ENCODE measurements at places on chromosomes 12 and 14.

GRCh38 chr12:14884458-14884878, 1.2 kb downstream of the MGP start:
- DNase-seq = peak; percentile 58

DNA sequence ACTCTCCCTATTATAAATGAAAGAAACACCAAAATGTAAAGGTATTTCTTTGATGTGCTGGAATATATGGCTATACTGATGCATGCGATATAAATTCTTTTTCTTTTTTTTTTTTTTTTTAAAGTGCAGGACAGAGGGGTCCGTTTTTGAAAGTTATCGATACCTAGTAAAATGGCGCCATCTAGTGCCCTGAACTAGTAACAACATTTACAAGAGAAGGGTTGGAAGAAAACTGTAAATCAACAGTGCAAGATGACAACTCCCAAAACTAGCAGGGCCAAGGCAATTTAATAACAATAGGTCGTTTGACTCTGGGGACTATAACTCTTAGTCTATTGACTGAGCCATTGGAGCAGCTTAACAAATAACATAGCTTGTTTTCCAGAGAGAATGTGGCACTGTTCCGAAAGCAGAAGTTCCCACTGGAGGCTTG, 137.7 kb downstream of the SPTSSA start:
- DNase-seq = peak; percentile 10

DNA sequence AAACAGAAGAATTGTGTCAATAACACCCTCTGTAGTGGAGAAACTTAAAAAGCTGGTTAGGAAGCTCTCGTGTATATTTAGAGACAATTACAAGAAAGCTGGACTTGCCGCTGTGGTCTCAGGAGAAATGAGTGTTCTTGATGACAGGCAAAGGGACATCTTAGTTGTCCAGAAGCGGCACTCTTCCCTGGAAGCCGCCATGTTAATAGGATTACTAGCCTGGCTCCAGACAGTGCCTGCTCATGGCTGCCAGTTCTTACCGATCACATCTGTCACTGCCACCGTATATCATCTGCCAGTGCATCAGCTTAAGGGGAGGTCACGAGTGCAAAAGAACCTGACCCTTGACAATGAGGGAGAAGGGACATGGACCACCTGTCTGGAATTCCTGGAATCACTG, 48.9 kb downstream of the C14orf132 start:
- DNase-seq = no peak

DNA sequence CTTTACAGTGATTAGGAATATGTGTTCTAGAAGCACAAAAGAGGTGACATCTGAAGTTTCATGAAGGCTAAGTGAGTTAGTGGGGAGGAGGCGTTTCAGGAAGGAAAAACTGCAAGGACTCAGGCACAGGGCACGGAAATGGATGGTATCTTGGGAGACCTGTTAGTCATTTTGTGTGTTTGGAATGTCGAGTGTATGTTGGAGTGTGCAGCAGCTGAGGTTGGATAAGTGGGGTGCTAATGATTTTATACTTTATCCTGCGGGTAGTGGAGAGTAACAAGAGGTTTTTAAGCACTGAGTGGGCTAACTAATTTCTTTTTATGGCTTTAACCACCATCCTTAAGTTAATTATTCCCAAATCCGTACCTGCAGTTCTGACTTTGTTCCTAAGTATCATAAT, 571.5 kb upstream of the FBXO33 start:
- DNase-seq = no peak

DNA sequence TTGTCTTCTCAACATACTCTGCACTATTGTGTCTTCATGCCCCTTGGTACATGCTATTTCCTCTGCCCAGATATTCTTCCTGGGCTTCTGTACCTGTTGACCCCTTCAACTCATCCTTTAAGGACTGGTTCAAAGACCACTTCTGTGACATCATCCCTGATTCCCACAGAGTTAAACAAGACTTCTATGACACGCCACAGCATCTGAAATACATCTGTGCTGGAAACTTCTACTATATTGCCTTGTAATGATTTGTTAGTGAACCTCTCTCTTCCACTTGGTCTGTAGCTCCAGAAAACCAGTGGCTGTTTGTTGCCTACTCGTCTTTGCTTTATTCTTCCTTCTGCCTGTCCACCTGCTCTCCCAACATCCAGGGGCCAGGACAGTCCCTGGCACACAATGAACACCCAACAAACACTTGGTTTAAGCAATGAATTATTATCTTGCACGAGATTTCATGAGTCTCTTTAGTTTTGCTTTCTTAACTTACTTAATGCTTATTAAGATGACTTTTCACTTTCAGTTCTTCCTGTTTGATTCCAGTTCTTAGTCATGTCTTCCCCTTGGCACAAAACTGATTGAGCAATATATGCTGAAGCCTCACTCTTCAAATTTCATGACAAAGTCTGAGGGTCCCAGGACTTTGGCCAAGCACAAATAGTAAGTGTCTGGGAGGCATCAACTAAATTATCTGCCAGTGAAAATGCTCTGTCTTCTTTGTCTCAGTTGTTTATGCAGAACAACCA, 485.9 kb downstream of the APAF1 start:
- DNase-seq = no peak

GRCh38 chr14:73234586-73235394, 2.5 kb upstream of the PAPLN start:
- no peak for DNase-seq

- DNase-seq = no peak
Measured at GRCh38 chr14:88060576-88060975, 55.6 kb downstream of the GPR65 start.

GRCh38 chr12:14256121-14256520, 109.4 kb upstream of the ATF7IP start:
- DNase-seq = no peak

DNA sequence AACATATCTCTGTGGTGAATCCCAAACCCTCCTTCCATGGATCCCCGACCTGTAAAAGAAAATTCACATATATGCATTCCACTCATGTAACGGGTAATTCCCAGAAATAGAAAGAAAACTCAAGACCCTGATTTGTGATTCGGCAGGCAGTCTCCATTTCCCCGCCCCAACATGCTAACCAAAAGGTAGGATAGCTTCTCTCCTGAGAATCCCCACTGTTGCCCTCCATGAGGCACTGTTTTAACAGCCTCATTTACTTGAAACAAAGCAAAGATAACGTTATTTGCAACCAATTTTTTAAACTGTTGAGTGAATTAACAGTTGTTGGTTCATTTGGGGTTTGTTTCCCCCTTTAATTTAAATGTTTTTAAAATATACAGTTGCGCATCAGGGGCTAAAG, 774 bp upstream of the SLC2A13 start:
- DNase-seq = no peak

DNA sequence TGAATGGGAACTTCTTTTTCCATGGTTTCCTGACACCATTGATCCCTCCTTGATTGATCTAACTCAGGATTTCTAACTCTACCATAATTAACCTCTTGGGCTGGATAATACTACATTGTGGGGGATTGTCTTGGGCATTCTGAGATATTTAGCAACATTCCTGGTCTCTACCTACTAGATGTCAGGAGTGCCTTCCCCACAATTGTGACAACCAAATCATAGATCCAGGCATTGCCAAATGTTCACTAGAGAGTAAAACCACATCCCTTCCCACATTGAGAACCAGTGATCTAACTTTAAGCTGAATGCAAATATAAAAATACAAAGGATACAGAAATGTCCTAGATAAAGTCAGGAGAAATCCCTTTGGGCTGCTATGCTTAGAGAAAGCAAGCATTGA, 36.9 kb upstream of the CCDC198 start:
- no peak for DNase-seq

GRCh38 chr12:123263196-123263817, 8.3 kb downstream of the CDK2AP1 start:
- DNase-seq = no peak

GRCh38 chr12:102496591-102496990, 16.2 kb upstream of the IGF1 start:
- DNase-seq = no peak

- no peak for DNase-seq
Measured at GRCh38 chr14:76883447-76883846, 57.2 kb downstream of the LRRC74A start.

DNA sequence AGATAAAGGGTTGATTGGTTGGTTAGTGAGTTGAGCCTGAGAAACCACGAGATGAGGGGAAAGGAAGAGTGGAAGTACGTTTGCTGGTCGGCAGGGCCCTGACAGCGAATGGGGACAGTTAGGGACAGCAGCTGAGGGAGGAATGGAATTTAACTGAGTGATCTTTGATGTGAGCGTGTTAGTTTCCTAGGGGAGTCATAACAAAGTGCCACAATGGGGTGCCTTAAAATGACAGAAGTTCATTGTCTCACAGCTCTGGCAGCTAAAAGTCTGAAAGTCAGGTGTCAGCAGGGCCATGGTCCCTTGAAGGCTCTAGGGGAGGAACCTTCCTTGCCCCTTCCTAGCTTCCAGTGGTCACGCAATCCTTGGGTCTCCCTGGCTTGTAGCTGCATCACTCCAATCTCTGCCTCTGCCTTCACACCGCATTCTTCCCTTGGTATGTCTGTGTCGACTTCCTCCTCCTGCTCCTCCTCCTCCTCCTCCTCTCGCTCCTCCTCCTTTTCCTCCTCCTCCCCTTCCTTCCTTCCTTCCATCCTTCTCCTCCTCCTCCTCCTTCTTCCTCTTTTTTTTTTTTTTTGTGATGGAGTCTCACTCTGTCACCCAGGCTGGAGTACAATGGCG, 26.0 kb upstream of the RIN3 start:
- no peak for DNase-seq

- DNase-seq = no peak
Measured at GRCh38 chr12:123061441-123062205, 81.1 kb downstream of the ARL6IP4 start.

DNA sequence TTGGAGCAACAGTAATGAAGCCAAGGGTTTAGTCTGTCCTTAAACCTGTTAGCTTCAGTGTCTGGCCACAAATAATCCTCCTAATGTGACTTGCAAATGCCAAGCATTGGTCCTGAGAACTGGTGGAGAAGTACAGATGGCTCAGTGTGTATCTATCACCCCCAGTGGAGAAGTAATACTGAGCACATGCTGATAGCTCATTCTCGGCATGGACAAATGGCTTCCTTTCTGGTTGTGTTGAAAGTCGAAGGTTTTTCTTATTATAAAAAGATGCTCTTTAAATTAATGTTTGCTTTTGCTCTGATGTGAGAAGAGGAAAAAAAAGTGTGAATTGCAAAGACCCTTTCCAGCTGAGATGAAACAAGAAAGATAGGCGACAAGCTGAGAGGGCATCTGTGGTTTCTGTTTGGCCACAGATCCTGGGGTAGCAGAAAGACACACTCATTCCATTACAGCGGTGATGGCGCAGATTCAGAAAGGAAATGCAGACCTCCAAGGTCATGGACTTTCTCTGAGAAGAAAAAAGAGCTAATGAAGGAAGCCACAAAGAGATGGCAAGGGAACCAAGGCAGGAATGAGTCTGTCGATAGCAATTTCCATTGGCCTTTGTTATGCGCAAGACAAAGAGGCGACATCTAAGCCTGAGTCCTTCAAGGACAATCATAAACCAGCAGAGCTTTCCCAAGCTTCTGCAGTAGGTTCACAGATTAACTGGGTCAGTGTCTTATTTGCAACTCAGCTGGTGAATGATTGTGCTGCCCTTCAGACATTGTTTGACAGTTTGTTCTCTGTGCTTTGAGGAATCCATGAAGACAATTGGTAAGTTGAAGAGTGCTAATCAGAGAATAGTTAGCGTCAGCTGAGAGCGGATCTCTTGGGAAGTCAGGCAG, 155.5 kb upstream of the RGS6 start:
- DNase-seq = no peak

DNA sequence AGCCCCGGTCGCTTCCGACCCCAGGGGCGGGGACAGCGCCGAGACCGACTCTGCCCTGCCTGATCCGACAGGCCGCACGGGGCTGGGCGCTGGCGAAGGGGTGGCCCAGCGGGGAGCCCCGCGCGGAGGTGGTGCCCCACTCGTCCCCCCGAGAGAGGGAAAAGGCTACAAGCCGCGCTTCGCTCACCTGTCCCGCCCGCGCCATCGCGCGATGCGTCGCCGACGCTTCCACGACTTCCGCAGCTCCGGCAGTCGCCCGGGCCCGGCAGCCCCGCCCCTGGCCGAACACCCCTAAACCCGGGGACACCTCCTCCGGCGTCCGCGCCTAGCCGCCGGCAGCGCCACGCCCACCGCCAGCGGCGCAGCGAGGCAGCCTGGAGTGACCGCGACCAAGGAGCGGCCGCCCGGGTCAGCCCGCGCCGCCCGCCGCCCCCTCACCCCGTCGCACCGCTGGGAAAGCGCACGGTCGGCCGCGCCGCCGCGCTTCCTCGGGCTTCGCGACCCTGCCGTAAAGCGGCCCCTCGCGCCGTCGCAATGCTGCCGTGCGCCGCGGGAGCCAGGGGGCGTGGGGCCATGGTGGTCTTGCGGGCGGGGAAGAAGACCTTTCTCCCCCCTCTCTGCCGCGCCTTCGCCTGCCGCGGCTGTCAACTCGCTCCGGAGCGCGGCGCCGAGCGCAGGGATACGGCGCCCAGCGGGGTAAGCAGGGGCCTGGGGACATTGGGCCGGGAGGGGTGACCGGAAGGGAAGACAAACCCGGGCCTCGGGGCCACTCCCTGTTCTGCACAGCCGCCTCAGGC, at the start of the genes BAG5 and COA8:
Gene BAG5, minus strand, starts transcription at position 229 of the 797 bp plus-strand sequence. CDS start 1,493 bp downstream, outside the sequence.
Gene COA8, plus strand, starts transcription at position 532 of the 797 bp plus-strand sequence. Its CDS starts 42 bp downstream, at position 574.
- DNase-seq = peak; percentile 79

DNA sequence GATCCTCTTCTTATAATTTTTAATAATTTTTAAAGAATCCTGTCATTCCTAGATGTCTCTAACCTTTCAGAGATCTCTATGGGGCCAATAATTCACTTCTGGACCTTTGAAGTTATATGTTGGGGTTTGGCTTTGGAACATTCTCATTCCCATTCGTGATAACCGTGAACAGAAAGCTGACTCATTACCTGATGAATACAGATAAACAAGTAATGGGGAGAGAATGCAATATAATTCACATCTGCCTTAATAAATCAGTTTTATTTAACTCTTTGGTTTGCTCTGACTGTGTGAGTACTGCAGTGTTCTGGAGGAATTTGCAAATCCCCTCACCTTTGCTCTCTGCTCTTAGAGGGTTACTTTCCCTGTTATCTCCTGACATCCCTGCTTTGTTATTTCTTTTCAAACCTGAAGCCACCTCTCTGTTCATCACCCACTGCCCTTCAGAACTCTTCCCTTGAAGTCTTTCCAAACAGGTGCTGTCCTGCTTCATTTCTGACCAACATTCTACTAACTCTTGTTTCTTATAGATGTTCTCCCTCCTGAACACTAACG, 79.6 kb upstream of the SLC38A2 start:
- no peak for DNase-seq

GRCh38 chr14:91918186-91918883, 29.2 kb downstream of the FBLN5 start:
- DNase-seq = no peak

DNA sequence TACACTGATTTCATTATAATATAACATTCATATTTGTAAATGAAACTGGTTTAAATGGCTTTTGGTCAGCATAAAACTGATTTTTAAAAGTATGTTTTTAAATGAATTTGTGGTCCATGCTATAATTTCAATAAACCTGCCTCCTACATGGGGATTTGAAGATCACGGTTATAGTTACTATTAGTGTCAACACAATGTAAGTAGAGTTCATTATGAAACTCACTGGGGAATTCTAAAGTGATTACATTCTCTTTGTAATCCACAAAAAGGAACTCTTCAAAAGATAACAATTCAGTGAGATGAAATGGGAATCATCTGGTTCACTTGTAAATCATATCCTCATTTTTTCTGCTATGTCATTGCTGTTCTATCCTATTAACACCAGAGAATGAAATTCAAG, 204.5 kb upstream of the G2E3 start:
- DNase-seq = no peak

Data from stimulated activated CD4-positive, alpha-beta T cell treated with anti-CD3 and anti-CD28 coated beads, Interleukin-2, amount 100 ng/mL, for 48 hours (primary cell).